Thymus (tissue), 14 donors: ENCODE measurements at places on chromosomes 1 and 21. TPM values are rescaled to one million over a fixed set of nuclear protein-coding genes. Genes with fewer than 3 reads are reported as not detected.

DNA sequence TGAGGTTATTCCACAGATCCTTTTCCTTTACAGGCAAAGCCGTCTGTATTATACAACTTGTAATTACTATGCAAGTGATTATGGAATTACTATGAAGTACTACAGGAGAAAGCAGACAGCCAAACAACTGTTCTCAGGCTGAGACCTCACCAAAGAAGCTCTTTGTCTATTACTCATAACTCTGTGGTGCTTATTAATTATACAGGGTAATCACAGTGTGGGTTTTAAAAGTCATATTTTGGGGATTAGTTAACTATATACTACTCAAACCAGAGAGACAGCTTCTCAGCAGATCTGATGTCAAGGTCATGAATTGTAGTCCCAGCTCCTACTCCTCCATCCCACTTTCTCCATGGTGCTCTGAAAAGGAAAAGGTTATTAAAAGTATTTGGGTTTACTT, 49.6 kb downstream of the CTTNBP2NL start:
- DNase-seq, result no peak

- no peak for DNase-seq
Observed at GRCh38 chr1:244788493-244789275, 46.8 kb upstream of the COX20 start.

DNA sequence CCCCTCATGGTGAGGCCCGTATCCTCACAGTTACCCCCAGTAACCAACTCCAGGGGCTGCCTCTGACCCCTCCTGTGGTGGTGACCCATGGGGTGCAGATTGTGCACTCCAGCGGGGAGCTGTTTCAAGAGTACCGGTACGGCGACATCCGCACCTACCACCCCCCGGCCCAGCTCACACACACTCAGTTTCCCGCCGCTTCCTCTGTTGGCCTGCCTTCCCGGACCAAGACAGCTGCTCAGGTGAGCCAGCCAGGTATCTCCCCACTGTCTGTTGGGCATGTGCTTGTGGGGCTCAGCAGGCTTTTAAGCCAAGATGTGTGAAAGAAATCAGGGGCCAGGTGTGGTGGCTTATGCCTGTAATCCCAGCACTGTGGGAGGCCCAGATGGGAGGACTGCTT, 39.9 kb downstream of the ZBTB17 start:
- no peak for DNase-seq

GRCh38 chr1:41330588-41331545, 30.4 kb upstream of the FOXO6 start:
- DNase-seq, result no peak

GRCh38 chr1:17637055-17637454, 97.6 kb downstream of the ARHGEF10L start:
- DNase-seq, result no peak

OXCT2 gene
- total RNA-seq, result 2.6 TPM

GRCh38 chr1:156150333-156151011, 2.9 kb upstream of the SEMA4A start:
- no peak for DNase-seq

- DNase-seq, result no peak
Observed at GRCh38 chr1:25437672-25438071, 7.0 kb downstream of the MACO1 start.

DNA sequence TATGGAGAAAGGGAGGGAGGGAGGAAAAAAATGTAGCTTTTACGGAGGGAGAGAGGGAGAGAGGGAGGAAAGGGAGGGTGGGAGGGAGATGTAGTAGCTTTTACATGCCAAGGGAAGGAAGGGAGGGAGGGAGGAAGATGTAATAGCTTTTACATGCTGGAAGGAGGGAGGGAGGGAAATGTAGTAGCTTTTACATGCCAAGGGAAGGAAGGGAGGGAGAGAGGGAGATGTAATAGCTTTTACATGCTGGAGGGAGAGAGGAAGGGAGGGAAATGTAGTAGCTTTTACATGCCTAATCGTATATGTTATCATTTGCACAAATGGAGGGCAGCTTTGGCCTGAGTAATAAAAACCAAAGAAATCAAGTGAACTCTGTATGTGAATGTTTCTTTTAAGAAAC, 35.6 kb downstream of the EEIG2 start:
- no peak for DNase-seq

GRCh38 chr1:228460821-228461220, 26.4 kb upstream of the RNF187 start:
- no peak for DNase-seq

DNA sequence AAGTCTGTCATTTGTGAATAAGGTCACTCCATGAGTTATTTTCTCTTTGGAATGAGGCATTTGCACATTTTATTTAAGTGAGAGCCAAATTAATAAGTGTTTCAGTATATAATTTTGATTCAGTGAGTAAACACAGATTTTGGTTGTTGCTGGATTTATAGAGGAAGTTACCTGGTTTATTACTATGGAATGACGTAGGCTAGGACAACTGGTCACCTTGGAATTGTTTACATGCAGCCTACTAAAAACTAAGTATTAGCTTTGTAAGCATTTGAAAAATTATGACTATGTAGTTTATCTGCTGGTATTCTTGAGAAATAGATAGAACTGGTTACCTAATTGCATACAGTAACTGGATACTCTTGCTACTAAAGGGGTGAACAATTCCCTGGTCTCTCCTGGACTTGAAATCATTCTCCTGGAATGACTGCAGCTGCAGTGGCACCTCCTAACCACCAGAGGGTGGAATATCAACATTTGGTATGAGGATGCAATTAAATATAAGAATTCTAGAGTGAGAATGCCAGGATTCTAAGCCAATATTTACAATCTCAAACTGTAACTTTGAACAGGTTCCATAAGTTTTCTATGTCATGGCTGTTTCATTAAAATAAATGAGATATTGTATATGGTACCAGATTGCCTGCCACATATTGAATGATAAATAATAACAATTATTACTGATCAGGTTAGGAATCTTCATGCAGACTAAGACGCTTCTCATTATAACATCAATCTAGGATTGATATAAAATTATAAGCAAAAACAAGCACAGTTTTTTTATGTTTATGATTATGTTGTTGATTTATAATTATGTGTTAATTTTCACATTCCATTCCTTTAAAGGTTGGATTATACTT, 3.5 kb upstream of the KRTAP27-1 start:
- DNase-seq, result no peak

OR2M3 gene
- not detected for total RNA-seq

DNA sequence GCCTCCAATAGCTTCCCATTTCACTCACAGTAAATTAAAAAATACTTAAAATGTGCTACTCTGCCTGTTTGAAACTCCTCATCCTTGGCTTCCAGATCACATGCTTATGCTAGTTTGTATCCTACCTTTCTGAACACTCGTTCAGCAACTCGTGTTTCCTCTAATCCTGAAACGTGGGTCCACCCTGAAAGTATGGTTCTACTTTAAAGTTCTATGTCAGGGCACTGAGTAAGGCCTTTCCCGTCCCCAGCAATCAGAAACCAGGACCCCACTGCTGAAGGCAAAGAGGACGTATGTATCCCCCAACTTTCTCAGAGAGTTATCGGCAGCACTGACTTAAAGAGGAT, 419 bp upstream of the TSEN15 start:
- DNase-seq, result no peak

DNA sequence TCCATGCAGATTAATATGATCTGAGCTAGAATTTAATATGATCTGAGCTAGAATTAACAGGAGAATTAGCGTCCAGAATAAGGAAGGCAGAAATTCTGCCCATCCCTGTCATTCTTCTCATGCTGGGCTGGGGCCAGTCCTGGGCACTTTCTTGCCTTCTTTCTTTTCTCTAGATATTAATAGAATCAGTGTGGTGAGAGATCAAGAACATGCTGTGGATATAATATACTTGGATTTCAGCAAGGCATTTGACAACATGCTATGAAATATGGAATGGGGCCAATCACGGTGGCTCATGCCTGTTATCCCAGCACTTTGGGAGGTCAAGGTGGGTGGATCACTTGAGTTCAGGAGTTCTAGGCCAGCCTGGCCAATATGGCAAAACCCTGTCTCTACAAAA, 18.1 kb downstream of the UBIAD1 start:
- DNase-seq, result no peak

DNA sequence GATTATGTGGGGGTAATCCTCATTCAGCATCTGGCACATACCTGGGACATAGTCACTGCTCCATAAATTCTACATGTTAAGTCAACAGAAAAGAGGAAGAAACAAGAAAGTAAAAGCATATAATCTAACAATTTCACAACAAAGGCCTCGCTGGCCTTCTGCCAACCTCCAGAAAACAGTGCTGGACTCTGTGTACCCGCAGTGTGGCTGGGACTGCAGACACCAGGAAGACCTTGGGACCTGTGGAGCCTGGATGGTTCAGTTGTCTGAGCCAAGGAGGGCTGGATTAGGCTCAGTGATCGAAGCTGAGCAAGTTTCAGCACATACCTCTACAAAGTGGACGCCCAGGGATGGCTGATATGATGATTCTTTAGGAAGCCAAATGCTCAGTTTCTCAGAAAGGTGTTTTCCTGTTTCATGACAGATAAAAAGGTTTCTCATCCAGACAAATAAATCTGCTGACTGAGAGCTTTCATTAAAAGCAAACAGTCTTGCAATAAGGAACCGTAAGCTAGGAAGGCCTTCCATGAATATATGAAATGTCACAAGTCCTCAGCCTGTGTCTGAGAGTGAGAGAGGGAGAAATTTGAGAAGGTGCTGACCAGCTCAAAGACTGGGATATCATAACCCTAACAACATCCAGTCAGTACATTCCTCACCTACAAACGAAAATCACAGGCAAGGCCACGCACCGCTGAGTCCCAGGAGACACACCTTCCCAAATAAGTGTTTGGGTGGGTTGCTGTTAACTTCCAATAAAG, 48.4 kb downstream of the CAPZB start:
- no peak for DNase-seq

DNA sequence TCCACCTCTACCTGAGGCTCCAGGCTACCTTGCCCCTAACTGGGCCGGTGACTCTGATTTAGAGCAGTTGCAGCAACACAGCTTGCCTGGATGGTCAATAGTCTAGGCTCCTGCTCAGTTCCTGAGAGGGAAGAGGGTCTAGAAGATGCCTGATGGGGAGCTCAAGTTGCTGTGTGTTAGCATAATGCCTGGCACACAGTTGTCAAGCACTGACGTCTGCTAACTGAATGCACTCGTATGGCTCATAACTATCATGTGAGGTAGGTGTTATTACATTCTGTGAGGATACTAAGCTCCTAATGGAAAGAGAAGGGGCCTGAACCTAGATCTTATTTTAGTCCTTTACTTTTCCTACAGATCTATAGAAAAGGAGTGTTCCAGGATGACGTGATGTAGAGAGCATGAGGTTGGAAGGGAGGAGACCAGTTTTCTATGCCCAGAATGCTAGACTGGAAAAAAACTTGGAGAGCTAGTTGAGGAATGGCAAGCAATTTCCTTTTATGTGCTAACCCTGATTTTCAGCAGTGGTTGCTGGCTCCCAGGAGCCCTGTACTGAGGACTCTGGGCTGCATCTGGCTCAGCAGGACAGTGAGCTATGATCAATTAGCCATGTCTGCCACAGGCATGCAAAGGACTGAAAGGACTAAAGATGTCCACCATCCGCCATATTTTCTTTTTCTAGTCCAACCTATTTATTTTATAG, 30.0 kb downstream of the FAM78B start:
- no peak for DNase-seq

DNA sequence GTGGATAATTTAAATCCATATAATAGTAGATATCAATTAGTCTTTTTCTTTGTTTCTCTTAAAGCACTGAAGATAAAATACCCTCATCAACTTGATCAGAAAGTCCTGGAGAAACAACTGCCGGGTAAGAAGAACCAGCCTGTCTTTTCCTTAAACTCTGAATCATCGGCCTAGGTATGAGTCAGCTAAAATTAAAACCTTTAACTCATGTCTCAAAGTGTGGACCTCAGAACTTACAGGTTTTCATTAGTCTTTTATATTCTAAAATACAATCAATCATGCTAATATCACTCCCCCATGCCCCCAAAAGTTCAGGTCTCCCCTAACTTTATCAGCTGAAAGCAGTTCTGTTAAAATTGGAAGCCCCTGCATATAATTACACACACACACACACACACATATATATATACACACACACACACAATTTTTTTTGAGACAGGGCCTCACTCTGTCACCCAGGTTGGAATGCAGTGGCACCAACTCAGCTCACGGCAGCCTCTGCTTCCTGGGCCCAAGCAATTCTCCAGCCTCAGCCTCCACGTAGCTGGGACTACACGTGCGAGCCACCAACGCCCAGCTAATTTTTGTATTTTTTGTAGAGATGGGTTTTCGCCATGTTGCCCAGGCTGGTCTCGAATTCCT, 61.3 kb downstream of the B3GALNT2 start:
- no peak for DNase-seq

GRCh38 chr1:9322661-9323244, 30.1 kb downstream of the SPSB1 start:
- DNase-seq, result no peak

DNA sequence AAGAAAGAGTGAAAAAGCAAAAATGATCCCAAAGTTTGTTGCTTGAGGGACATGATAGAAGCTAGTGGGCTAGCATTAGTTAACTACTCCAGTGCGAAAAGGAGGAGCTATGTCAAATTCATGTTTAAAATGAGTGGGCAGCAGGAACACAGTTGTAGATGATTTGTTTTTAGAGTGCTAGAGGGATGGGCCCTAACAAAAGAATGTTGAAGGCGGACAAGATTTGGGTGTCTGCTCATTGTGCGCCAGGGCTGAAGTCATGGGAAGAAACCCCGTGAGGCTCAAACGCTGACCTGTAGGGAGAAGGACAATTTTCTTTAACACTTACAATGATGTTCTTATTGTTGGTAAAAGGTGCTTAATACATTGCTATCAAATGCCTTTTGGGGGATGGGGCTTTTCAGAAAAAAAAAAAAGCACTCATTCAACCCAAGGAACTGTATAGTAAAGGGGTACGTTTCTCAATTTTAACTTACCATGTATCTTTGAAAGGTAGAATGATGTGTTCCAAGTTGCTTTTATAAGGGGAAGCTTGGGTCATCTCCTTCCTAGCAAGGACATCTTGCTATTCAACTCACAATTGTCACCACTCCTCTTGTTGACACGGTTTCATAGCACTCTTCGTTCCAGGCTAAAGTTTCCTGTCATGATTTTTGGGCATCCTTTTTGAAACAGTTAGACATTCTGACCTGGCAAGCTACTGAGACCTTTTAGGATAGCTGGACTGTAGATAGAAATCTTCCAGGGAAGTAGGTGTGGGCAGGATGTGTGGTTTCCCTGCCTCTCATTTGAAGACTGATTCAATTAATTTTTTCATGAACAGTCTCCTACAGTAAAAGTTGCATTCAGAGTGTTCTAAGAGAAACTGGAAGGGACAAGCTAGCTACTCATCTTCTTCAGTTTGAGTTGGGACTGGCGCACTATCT, 53.0 kb upstream of the CNN3 start:
- DNase-seq, result no peak

RAP1GAP gene
- total RNA-seq, result 3.5 TPM

DNA sequence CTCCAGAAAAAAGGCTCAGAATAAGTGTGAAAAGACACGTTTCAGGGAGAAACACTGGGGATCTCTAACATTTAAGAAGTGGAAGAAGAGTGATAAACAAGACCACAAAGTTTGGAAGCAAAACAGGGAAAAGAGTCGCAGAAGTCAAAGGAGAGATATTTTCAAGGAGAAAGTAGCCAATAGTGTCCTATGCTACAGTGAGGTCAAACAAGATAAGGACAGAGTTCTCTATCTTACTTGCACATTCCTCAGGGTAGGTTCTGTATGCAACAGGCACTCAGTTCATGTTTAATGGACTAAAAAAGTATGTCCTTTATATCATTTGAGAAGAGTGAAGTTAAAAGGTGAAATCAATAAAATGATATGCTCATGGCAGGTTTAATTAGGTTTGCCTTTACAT, 13.8 kb upstream of the EDEM3 start:
- DNase-seq, result no peak

NBPF15 gene
- total RNA-seq, result 6.1 TPM

ERG gene
- 3.9 TPM for total RNA-seq
